ENCODE measurements at places on chromosomes 2 and 18.

DNA sequence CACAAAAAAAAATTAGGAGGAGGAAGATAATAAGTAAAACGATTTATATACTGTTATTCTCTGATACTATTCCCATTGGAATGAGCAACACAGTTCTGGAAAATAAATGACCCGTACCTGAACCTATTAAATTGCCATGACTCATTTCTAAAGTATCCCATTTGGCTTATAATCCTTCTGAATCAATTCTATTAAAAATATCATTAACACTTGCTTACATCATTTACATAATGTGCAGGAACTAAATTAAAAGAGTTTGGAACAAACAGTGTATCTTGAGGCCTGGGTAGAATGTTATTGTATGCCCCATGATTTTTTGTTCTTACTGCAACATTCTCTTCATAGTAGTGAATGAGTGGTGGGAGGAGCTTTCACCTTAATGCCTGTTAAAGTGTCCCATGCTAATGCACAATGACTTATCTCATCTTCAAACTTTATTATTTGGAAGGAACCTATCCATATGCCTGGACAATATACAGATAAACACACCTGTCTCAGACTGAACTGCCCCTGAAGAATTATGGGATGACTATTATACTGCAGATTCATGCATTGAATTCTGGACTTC is 549.9 kb upstream of the ACVR2A start:
- DNase-seq: no peak

- DNase-seq: no peak
These were observed 20.2 kb downstream of the EPHA4 start for GRCh38 chr2:221551864-221552263.

DNA sequence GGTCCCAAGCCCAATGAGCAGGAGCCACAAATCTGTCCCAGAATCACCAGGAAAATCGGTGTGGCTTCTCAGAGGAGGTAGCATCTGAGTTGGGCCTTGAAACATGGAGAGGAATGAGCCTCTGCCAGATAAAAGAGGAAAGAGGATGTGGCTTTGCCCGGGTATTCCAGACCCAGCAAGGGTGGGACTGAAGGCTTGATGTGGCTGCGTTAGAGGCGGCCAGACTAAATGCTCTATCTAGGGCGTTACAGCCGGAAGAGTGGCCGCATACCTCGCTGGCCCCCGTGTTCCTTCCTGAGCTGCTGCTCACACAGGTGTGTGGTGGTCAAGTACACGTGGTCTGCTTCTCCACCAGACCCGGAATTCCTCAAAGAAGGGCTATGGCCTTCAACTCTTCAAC is 33.9 kb upstream of the POMC start:
- DNase-seq: no peak

GRCh38 chr2:134431838-134432434 is 178.1 kb downstream of the MGAT5 start:
- DNase-seq: no peak

DNA sequence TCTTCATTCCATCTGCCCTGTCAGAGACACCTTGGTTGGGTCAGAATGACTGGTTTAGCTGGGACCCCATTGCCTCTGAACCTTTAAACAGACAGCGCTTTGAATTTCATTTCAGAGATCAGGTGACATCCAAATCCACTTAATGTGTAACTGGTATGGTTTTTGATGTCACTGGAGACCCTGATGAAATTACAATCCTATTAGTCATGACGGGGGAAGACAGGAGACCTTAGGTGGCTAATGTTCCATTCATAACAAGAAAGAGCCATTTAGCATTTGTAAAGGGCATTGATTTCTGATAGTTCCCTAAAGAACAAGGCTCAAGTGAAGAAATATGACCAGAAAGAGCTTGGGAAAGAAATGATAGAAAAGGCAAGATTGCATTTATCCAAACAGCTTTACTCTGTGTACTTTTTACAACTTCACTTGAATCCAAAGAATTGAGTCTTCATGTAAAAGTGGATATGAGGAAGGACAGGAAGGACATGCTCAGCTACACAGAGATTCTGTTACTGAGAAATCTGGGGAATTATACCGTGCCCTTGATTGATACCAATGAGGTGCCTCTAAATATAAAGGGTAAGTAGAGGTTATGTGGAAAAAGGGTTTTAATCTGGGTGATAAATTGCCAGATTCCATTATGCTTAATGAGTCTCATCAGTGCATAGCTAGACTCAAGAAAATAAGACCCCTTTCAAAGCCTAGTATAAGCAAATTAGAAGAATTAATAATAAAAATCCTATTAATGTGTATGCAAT is 198.2 kb downstream of the NCKAP5 start:
- DNase-seq: no peak

DNA sequence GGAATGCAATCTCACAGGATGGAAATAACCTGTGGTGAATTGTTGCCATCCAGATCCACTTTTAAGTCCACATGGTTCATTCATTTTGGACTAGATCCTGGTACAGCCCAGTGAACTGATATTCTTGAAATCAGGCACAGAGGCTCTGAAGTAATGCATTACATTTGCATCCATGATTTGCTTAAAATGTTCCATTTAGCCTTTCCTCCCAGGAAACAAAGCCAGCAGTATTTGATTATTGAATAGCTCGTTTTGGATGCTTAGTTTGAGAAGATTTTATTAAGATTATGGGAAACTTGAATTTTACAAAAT is 995.8 kb upstream of the CDH2 start:
- no peak for DNase-seq

DNA sequence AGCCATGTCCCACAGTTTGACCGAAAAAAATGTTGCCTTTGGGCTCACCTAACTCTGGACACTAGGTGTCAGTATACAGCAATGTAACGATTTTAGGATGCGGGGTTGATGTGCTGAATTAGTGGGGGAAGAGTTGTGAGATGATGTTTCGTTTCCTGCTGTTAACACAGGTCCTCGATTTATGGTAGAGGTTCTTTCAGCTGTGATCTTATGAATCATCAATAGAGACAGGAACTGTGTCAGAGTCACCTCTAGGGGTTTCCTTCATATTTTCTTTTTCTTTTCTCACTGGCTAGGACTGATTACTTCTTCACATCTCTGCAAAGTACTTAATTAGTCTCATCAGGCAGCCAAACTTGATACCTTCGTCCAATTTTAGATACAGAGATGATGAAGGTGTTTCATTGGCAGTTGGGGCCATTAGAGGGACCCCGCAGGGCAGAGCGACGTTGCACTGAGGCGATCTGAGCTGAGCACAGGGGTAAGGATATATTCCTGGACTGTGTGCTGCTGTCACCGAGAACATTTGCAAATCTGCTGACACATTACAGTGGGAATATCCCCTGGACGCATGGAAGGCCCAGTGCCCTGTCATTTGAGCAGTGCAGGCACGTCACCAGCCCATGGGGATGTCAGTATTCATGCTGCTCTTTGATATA is 10.2 kb upstream of the MMADHC start:
- DNase-seq: no peak

GRCh38 chr18:35835833-35836232 is 136.6 kb upstream of the RMP24 start:
- DNase-seq: no peak

GRCh38 chr2:59734743-59735142 is 818.7 kb downstream of the BCL11A start:
- no peak for DNase-seq

DNA sequence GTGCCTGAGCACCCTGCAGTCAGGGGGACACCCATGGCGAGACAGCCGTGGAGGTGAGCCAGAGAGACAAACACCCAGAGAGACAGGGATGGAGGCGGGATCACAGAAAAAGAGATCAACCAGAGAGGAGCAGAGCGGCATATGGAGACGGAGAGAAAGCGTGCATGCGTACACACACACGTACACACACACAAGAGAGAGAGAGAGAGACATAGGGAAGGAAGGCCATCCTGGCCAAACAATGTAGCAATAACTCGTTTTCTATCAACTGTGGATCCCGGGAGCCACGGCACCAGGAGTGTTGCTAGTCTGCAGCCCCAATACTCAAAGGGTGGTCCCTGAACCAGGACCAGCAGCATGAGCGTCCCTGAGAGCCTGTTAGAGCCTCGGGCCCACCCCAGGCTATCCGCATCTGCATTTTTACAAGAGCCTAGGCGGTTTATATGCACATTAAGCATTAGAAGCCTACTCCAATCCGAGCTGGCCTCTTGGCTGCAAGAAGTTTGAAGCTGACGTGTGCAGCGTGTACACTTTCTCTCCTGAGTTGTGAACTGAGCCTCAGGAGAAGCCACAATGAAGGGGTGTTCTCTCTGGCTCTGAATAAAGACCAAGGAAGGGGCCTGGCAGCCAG is 50.1 kb upstream of the MYCN start:
- no peak for DNase-seq

DNA sequence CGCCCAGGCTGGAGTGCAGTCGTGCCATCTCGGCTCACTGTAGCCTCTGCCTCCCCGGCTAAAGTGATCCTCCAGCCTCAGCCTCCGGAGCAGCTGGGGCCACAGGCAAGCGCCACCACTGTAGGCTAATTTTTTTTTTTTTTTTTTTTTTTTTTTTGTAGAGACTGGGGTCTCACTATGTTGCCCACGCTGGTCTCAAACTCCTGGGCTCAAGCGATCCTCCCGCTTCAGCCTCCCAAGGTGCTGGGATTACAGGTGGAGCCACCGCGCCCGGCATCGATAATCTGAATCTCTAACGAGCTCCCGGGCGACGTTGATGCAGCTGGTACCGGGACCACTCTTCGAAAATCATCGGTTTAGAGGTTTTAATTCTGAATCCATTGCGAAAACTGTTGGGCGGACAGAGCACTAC is 520 bp upstream of the CYP20A1 start:
- no peak for DNase-seq

GRCh38 chr2:70647873-70648481 is 94.4 kb upstream of the TGFA start:
- peak; percentile 45 for DNase-seq

GRCh38 chr2:156562124-156562523 is 125.9 kb downstream of the GPD2 start:
- no peak for DNase-seq

- DNase-seq: no peak
These were observed 142.3 kb downstream of the ABCA12 start for GRCh38 chr2:214995926-214996670.

- DNase-seq: no peak
These were observed 33.0 kb upstream of the CCDC195 start for GRCh38 chr2:224749136-224749535.

DNA sequence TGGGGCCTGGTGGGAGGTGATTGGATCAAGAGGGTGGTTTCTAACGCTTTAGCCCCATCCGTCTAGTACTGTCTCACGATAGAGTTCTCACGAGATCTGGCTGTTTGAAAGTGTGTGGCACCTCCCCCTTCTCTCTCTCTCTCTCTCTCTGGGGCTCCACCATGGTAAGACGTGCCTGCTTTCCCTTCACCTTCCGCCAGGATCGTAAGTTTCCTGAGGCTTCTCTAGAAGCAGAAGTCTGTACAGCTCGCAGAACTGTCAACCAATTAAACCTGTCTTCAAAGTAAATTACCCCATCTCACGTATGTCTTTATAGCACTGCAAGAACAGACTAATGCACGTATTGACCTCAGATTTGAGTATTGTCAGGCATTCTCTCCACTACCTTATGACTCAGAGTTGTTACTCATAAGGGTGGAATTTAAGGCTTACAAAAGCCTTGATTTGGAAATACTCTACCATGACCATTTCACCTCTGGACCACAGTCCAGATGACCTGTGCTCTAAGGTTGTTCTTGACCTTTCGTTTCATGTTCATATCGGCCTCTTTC is 99.5 kb upstream of the AGAP1 start:
- no peak for DNase-seq

DNA sequence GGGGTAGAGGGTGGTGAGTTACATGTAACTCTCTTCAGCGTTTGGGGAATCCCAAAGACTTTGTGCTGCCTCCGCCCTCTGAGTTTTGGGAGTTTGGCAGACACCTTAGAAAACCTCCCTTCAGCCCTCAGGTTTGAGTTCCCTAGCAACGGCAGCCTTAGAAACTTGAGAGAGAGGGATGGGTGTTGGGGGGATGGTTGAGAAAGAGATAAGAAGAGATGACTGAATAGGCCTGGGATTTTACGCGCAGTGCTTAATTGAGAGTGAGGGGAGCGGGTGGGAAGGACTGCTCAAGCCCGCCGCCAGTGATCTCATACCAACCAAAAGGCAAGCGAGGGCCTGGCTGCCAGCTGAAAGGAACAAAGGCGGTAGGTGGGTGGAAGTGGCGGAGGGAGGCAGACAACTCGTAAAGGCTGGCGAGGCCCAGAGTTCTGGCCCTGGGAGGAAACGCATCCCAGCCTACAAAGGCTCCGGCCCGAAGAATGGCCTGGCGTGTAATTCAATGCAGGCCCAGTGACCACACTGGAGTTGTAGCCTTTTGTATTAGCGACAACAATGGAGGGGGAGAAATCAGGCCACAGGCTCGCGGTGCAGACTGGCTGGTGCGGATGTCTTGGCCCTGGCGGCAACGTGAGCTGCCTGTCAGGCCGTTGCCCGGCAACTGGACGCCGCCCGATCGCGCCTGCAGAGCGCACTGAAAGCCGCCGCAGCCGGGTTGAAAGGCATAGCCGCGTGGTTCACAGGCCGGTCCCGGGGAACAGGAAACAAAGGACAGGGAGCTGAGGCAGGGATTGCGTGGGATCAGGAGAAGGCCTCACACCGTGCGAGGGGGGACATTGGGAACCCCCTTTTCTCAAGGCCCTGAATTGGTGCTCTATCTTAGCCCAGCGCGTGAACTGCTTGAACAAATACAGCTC is 39.9 kb upstream of the DARS1 start:
- no peak for DNase-seq

DNA sequence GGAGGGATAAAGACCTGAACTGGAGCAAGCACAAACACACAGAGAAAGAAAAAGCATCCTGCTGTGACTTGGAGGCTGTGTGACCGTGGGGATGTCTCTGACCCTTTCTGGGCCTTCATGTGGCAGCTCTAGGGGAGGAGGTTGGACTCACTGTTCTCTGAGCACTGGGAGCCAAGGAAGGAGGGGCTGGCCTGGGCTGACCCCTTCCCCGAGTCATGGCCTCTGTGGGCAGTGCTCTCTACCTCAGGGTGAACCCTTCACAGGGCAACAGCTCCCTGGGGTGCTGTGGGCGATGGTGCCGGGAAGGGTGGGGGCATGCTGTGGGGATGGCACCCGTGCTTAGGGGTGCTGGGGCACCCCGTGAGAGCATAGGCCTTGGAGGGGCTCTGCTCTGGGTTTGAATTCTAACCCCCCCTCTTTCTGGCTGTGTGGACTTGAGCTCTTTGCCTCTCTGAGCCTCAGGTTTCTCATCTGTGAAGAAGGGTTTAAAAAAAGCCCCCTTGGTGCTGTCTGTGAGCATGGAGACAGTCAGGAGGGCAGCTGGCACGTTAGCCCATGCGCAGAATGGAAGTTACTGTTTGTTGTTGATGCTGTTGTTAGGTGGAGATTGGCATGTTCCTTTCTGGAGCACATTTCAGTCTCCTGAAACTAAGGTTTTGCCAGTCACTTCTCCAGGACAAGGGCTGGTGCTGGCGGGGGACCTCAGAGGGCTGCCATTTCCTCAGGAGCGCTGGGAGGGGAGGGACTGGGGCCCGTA is 700 bp downstream of the TOGARAM2 start:
- no peak for DNase-seq

DNA sequence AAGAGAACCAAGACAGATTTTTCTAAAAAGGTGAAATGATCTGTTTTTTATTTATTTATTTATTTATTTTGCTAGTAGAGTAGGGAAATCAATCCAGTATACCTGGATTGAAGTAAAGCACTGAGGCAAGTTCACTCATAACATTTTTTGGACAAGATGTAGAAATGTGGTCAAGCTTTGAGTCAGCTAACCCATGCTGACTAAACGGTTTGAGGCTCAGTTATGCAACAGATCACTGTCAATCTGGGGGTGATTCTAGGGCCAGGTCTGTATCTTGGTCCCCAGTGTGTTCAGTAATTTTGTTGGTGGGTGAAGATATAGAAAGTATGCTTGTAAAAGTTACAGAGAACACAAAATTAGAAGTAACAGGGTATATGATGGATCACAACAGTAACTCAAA is 60.2 kb downstream of the RMDN2 start:
- no peak for DNase-seq

- DNase-seq: no peak
These were observed 51.0 kb upstream of the SERPINB2 start for GRCh38 chr18:63836456-63836855.

Measured in stimulated activated CD8-positive, alpha-beta memory T cell treated with anti-CD3 and anti-CD28 coated beads, Interleukin-7, amount 100 ng/mL, for 48 hours (primary cell).